OCI-M1 (cell line): ENCODE measurements at places on chromosomes 11 and 22.

DNA sequence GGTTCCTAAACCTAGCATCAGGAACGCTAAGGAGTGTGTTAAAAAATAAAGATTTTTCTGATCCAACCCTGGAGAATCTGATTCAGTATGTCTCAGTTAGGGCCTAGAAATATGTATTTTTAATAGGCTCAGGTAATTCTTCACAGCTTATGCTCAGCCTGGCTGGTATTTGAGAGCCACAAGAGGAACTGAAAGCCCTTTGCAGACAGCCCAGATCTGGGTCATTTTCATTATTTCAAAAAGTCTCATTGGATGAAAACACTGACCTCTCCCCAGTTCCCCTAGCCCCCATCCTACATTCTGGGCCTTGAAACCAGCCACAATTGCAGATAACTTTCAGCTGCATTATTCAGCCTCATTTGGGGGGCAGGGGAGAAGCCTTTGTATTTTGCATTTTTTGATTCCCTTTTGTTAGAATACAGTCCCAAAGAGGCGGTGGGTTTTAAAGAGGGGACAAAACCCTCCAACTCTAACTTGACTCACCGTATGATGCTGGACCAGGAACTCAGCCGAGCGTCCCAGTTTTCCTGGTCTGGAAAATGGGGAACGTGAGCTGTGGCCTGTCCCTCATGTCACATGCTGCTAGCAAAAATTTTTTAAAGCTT, 66.0 kb upstream of the LARGE1 start:
- DNase-seq, result no peak

GRCh38 chr11:10395166-10395897, 59.7 kb upstream of the AMPD3 start:
- DNase-seq, result no peak

- DNase-seq, result peak; percentile 74
Observed at GRCh38 chr22:50306753-50307749, at the start of gene PLXNB2. PLXNB2 (minus strand) TSS chr22:50307646; CDS start chr22:50290584, 17,062 bp downstream.

DNA sequence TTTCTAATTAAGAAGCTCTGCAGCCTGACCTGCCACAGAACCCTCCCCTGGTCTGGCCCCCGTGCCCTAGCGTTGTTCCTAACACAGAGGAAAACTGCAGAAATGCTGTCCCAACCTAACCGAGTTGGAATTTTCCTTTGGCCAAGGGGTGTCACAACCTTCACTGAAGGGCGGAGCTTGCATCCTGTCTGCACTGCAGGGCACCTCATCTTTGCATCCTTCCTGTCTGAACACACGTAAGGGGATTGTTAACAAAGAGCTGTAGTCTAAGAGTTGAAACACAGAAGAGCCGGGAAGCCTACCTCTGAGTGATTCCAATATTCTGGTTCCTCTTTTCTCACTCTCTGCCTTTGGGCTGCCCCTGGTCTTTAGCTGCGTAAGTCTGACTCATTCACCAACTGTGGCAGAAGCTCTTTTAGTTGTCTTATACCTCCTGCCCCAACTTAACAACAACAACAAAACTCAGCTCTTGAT, 1.6 kb downstream of the DIXDC1 start:
- peak; percentile 91 for DNase-seq

DNA sequence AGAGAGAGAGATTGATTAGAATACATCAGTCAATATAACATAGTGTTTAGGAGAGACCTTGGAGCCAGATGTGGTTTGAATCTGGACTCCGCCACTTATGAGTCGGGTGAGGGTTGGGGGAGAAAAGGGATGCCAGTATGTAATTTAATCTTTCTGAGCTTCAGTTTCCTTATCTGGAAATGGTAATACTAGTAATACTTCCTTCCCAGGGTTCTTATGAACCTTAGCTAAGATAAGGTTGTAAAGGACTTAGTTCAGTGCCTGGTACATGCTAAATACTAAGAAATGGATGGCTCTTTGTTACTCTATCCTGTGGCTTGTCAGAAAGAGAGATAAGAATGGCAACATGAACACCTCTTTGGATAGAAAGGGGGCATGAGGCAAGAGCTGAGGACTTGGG, 226.1 kb upstream of the NARS2 start:
- DNase-seq, result no peak

GRCh38 chr22:24289114-24289513, 18.5 kb downstream of the SPECC1L start:
- no peak for DNase-seq

- no peak for DNase-seq
Observed at GRCh38 chr11:92224054-92224406, 588 bp upstream of the FAT3 start.

DNA sequence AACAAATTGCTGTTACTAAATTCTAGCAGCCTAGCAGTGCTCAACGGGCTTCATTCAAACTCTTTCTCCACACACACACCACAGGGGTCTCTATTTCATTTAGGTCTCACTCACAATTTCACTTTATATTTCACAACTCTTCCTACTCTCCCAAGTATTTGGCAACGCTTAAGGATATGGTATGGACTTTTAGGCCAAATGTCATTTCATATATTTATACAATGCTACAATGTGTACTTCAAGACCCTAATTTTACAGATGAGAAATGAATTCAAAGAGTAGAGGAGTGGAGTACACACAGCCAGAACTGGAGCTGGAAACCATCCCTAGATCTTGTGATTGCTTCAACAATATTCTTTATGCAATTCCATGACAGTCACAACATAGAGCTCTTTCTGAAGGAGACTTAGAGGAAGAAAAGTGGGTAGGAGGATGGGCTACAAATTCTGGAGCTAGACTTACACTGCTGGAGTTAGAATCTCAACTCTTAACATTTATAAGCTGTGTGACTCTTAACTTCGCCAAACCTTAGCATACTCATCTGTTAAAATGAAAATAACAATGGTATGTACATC, 2.5 kb upstream of the MS4A13 start:
- no peak for DNase-seq

GRCh38 chr11:64858467-64859263, 14.2 kb upstream of the CDC42BPG start:
- DNase-seq, result no peak

DNA sequence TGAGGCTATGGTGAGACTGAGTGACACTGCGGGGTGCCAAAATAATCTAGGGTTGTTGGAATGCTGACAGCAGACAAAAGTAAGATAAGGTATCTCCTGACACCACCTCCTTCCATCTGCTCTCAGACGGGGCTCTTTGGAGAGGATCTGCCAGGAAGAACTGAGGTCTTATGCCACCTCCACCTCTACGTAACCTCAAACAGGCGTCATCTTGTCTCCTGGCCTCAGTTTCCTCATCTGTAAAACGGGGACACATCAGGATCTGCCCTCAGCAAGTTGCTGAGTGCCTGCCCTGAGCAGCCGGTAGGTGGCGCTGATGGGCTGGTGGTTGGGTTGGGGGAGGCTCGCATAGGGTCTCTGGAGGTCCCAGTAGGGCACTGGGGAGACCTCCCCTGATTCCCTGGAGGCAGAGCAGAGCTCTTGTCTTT, 1.7 kb upstream of the MYEOV start:
- peak; percentile 89 for DNase-seq

GRCh38 chr11:30561691-30562415, 24.3 kb downstream of the MPPED2 start:
- no peak for DNase-seq
